Hypothalamus (tissue), 51 donors: ENCODE measurements at places on chromosomes 16 and 17.

DNA sequence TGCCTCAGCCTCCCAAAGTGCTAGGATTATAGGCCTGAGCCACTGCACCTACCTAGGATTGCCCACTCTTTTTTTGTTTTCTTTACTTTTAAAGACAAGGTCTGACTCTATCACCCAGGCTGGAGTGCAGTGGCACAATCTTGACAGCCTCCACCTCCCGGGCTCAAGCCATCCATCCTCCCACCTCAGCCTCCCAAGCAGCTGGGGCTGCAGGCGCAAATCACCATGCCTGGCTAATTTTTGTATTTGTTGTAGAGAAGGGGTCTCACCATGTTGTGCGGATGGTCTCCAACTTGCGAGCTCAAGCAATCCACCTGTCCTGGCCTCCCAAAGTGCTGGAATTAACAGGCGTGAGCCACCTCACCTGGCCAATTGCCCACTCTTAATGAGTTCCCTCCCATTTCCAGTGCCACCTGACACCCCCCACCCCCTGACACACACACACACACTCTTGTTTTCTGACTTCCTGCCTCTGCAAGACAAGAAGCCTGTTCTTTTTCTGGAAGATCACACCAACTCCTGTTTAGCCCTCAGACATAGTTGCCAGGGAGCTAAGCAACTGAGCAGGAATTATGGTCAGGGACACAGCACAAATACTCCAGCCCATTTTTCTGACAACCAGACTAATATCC lies 2.6 kb downstream of the OVCA2 start:
- no peak for DNase-seq

DNA sequence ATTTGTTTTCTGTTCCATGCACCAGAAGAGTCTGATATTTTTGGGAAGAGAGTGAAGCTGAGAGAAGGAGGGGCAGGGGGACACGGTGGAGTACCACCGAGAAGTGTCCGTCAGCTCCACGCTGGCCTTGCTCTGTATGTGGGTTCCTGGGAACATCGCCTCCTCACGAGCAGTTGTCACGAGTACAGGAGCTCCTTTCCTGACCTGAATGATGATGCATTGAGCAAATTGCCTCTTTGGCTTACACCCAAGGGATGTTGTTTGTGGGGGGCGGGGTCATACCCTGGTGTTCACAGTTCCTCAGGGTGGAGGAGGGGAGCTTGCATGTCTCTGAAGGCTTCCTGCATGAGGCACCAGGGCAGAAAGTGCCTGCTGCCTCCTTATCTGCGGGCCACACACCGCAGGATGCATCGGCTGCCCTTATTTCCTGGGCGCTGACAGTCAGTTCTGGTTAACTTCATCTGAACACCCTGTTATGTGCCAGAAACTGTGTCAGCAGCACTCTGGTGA lies 36.2 kb downstream of the RGS9 start:
- DNase-seq, result no peak

DNA sequence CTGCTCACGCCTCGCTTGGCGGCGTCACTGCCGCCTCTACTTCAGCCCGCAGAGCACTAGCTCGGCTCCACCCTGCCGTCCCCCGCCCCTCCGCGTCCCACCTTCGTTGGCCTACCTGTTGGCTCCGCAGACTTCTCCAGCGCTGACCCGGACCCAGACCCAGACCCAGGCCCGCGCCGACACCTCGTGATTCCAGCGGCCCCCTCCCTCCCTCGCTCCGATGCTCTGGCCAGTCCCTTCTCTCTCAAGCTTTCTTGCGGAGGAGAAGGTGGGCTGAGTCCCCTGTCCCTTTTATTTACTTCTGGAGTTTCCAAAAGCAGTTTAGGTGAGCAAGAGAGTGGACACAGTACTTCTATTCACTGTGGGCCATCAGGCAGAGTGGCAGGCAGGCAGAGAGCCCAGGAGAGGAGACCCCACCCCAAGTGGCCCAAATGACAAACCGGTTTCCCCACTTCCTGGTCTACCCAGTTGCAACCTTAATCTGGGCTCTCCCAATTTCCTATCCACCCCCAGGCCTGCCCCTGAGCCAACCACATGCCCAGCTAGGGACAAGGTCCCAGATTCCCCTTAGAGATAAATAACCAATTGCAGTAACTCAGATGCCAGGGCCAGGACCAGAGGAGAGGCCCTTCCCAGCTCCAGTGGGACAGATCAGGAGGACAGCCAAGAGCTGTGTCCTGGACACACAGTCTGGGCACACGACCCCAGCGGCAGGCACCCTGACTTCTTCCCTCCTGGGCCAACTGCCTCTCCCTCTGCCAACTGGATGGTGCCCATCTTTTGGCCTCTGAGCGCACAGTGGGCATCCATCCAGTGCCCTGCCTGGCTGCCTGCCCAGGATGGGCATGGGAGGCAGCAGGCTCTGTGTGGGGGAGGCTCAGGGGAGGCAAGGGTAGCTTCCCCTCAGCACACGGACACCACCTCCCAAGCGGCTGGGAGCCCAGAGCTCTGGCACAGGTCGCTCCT lies 1.2 kb upstream of the SRCIN1 start:
- DNase-seq, result peak; percentile 80

GRCh38 chr17:3754066-3754457 lies 30.4 kb downstream of the HASPIN start:
- no peak for DNase-seq

DNA sequence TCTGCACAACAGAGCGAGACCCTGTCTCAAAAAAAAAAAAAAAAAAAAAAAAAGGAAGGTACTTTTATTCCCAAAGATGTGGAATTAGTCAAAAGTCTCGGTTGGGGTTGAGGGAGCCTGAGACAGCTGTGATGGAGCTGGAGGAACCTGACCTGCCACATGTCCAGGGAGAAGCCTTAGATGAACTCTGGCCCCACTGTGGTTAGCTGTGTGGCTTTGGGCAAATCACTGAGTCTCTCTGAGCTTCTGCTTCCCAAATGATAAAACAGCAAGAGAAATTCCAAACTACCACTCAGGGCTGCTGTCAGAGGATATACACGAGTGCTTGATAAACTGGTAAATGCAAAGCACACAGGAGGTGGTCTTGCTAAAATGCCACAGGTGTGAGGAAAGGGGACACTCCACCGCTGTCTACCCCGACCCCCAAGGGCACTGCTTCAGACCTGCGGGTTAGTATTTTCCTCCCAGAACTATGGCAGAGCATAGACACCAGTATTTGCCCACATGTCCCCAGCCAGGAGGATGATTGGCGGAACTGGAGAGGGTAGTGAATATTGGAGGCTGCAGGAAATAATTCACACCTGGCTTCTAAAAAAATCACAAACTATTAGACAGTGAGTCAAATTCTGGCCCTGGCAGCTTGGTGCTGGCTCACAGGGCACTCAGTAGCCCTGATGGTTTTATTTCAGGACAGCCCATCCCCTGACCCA lies 14.7 kb downstream of the DRC3 start:
- DNase-seq, result no peak

- no peak for DNase-seq
These were observed 78.9 kb upstream of the PLCG2 start for GRCh38 chr16:81700071-81700779.

DNA sequence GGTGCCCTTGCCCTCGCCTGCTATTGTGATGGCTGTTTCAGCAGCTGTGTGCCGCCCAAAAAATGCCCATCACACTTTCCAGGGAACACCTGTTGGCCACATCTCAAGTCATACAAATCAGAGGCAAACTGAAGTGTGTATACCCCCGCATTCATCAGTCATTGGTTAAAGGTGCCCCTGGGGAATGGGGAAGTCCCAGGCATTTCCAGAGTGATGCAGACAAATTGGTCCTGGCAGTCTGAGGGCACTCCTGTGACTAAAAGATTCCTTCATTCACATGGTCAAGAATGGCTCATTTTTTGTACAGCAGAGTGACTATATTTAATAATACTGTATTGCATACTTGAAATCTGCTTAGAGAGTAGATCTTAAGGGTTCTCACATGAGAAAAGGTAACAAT lies 102.9 kb upstream of the TMEM97 start:
- DNase-seq, result no peak

DNA sequence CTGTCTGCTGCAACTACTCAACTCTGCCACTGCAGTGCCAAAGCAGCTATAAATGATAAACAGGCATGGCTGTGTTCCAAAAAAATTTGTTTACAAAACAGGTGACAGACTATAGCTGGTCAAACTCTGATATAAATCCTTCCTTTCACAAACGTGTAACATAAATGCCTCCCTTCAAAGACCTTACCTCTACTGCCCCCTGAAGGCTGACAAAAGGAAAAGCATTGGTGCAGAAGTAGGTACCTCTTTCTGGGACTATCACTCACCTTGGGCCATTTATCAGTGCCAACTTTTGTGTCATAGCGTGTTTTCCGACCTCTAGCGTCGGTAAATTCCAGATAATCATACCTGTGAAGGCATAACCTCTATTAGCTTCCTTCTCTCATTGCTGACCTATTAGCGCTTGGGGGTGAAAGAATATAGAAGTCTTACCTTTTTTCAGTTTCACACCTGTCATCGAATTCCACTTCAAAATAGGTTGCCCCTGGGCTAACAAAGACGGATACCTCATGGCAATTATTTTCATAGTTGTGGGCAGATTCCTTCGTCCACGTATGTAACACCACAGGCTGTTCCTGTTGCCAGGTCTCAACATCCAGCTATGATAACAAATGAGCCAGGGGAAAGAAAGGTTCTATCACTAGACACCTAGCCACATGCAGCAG lies 67.9 kb downstream of the ZZEF1 start:
- no peak for DNase-seq

DNA sequence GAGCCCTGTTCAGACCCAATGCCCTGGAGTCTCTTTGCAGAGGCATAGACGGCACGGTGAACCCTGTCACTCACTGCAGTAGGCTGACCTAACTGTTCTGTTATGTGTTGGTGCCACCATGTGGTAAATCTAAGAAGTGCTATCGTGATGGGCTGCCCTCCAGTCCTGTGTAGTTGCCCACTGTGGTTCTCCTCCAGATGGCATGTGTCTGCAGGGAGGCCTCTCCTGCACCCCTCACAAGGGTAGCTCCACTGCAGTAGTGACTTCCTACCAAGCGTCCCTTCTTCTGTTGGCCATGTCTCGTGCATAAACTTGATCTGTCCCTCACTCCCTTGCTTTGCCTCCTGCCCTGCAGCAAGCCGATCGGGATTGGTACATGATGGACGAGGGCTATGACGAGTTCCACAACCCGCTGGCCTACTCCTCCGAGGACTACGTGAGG lies 5.8 kb downstream of the DHX38 start:
- DNase-seq, result peak; percentile 31

DNA sequence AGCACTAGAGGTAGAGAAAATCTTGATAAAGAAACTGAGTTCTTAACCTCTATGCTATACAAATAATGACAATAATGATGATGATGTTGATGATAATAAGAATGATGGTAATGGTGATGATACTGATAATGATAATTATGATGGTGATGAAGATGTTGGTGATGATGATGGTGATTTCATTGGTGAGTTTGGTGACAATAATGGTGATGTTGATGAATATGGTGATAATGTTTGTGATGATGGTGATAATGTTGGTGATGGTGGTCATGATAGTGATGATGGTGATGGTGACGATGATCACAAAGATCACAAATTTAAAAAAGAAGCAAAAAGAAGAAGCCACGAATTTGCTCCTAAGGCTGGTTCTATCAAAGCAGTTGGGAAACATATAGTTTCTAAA lies 519.0 kb upstream of the C16orf82 start:
- no peak for DNase-seq

DNA sequence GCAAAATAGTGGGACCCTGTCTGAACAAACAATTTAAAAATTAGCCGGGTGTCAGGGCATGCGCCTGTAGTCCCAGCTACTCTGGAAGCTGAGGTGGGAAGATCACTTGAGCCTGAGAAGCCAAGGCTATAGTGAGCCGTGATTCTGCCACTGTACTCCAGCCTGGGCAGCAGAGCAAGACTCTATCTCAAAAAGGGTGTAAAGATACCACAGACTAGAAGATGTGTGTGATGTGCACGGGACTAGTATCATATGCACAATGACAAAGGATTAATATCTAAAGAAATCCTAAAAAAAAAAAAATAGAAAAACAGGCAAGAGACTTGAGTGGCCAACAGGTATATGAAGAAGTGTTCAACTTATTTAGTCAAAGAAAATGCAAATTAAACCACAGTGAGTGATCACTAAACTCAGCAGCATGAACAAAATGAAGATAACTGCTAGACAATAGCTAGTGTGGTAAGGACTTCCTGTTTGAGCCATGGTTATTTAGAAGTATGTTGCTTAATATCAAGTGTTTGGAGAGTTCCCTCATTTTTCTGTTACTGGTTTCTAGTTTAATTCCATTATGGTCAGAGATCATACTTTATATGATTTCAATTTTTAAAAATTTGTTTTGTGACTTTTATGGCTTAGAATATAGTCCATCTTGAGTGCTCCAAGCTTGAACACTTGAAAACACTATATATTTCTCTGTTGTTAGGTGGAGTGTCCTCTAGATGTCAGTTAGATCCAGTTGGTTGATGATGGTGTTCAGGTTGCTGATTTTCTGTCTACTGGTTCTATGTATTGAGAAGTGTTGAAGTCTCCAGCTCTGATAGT lies 14.7 kb upstream of the SLX4 start:
- DNase-seq, result no peak

DNA sequence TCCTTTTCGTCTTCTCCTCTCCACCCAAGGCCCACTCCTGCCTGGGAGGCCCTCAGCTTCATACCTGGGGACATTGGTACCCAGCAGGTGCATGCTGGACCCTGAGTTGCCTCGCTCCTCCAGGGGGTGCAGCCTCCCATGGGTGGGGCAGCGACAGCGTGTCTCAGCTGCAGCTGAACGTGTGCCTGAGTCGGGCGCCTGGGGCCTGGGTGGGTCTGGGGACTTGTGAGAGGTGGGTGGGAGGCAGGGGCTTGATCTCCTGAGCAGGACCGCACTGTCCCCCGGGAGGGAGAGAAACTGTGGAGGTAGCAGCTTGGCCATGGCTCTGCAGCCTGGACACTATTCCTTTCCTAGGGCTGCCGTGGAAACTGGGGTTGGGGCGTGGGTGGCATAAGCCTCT lies 24.8 kb upstream of the ENGASE start:
- no peak for DNase-seq

DNA sequence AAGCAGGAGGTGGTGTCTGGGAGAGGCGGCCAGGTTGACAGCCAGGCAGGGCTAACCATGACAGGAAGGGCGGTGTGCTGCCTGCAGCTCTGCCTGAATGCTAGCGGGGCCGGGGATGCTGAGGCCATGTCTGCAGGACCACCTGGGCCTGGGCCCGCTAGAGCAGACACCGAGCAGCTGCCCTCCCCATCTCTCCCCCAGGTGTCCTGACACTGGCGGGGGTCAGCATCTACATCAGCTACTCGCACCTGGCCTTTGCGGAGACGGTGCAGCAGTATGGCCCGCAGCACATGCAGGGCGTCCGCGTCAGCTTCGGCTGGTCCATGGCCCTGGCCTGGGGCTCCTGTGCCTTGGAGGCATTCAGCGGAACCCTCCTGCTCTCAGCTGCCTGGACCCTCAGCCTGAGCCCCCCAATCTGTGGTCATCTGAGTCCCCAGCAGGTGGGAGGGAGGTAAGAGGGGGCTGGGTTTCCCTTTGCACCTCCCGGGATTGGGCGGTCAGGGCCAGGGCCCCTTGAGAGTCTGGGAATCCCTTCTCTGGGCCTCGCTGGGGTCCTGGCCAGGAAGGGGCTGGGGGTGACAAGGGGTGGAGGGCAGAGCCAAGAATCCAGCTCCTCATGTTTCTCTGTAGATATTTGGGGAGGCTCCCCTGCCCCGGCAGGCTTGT lies 7.5 kb downstream of the TMEM235 start:
- no peak for DNase-seq

- DNase-seq, result no peak
These were observed 19.2 kb downstream of the ASIC2 start for GRCh38 chr17:33273743-33274410.

GRCh38 chr17:63519116-63519881 lies 3.9 kb upstream of the KCNH6 start:
- DNase-seq, result no peak
